ENCODE measurements at places on chromosomes 13 and 19.

- peak; percentile 96 for DNase-seq
Measured at GRCh38 chr19:23415561-23416191, 20.4 kb upstream of the ZNF91 start.

DNA sequence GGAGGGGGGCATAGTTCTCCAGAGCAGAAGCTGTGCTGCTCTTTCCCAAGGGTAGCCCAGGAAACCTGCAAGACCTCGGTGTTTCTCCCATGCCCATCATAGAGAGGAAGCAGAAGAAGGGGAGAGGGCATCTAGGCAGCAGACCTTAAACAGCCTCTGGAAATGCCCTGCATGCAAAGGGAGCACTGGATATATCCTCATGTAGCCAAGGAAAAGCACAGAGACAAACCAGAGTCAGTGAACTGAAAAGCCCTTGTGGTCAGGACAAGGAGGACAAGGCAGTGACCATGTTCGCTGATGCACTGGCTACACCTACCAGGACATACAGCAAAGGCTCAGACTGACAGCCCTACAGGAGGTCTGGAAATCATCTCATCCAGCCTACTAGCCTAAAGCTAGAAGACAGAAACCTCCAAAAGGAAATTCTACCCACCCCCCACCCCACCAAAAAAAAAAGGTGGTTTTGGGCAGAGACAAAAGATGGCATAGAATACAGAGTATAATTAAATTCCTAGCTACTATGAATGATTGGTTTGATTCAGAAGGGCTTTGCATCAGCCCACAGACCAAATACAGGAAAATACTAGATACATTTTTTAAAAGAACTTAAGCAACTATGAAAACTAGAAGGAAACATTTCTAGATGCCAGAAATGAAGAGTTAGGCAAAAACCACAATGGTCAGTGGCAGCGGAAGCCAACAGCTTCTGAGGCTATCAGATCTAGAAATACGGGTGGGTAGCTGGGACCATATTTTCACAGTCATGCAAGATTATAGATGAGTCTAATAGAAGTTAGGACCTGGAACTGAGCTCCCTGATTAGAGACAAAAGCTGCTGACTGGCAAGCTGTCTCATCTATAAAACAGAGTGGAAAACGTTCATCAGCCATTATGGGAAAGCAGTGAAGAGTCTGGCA lies 4.4 kb upstream of the TBC1D4 start:
- peak; percentile 59 for DNase-seq

- DNase-seq = peak; percentile 65
Measured at GRCh38 chr19:2487842-2488241, 11.9 kb downstream of the GADD45B start.

DNA sequence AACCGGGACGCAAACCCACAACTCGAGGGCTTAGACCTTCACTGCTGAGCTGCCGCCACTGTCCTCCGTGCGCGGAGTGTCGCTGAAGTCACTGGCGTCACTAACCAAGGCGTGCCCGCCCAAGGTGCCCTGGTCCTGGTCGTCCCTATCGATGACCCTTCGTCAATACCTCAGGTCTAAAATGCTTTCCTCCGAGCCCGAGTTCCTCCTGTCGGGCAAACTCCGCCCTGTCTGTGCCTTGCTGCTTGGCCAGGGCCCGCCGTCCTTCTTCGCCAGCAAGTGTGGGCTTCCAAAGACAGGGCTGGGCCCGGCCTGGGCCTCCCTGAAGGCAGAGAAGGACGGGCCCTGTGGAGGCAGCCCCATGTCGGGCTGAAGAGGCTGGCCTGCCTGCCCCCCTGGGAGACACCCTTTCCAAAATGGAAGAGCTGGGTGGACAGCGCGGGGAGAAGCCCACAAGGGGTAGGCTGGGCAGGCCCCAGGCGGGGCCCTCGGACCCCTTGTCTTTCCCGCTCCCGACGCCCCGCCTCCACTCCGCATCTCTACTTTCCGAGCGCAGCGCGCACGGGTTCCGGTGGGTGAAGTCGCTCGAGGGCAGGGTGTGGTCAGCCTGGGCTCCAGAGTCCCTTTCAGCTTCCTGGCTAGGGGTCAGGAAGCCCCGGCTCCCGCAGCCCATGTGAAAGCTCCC lies 13.4 kb downstream of the RB1 start:
- no peak for DNase-seq

DNA sequence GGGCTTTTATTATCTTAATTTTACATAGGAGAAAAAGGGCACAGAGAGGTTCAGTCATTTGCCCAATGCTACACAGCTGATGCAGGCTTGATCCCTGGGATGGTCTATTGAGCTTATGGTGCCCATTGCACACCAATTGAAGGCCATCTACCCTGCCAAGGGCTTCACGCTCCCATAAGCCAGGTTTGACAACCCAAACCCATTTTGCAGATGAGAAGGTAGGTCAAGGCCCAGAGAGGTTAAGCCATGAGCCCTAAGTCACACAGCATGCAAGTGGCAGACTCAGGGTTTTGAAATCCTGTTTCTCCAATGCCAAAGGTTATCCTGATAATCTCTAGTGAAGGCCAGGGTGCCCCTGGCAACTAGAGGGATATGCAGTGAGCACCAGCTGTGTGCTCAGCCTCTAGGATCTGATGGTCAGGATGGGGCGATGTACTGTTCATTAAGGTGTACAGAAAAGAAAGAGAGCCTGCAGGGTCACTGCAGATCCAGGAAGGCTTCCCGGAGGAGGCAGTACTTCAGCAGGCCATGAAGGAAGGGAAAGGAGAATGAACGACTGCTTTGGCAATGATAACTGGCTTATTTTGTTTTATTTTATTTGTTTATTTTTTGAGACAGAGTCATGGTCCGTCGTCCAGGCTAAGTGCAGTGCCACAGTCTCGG lies 8.1 kb downstream of the CREB3L3 start:
- no peak for DNase-seq

DNA sequence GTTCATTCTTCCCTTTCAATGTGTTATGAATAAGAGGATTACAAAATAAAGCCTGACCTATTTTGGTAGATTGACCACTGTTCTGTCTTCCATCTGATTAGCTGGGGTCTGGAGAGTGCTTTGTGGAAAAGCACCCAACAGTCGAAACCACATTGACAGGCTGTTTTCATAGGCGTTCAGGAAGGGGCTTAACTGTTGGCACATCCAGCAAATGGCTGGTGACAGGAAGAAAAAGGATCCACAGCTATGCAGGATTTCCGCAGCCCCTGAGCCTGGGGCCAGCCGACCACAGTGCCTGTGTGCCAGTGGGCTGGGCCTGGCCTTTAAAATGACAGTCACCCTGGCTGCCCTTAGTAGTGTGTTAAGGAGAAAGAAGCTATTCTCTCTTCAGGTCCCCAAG lies 113.3 kb downstream of the SIPA1L3 start:
- DNase-seq = no peak

DNA sequence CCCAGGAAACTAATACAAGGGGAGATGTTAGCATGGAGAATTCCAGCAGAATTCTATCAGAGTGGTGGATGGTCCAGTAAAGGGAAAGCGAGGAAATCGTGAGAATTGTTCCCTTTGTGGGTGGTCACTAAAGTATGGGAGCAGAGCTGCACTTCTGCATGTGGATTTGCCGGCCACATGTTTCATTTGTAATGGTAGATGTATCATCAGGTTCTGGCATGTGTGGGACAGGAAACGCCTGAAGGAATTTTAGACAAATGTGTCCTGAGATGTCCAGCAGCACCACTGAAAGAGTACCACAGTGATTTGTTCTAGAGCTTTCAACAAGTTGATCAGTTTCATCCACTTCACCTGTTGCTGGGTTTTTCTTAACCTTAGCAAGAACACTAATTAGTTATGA lies 308.4 kb downstream of the SHISA2 start:
- no peak for DNase-seq

DNA sequence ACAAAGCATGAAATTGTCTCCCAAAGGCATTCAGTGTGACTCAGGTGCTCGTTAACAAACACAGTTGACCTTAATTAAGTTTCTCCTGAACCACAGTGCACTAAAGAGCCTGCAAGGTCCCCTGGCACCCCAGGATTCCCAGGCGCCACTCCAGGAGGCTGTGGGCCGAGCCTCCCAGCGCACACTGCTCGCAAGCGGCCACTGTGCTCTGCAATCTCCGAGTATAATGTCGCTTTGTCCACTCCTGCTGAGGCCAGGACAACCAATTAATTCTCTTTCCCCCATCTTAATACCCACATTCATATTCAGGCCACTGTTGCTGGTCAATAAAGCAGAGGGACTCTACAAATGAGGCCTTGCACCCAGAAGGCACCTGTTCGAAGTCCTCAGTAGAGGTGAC lies 8.8 kb downstream of the RAB20 start:
- no peak for DNase-seq

- DNase-seq = peak; percentile 90
Measured at GRCh38 chr19:54481326-54481930, 8.3 kb upstream of the CDC42EP5 start.

DNA sequence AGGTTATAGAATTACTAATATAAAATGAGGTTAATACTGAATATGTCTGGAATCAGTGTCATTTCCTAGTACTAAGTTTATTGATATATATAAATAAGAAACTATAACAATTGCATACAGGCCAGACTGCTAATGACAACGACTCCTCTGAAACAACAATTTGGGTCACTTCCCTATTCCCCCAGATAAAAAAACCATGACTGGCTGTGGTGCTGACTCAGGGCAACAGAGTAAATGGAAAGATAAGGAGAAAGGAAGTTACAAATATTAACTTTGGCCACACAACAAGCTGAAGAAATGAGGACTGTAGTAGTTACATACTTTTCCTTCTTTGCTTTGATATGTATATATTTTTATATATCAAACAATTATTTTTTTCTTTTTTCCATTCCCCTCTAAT lies 263.7 kb upstream of the PCDH9 start:
- no peak for DNase-seq

- peak; percentile 22 for DNase-seq
Measured at GRCh38 chr19:46383171-46383815, 30.1 kb downstream of the CCDC8 start.

DNA sequence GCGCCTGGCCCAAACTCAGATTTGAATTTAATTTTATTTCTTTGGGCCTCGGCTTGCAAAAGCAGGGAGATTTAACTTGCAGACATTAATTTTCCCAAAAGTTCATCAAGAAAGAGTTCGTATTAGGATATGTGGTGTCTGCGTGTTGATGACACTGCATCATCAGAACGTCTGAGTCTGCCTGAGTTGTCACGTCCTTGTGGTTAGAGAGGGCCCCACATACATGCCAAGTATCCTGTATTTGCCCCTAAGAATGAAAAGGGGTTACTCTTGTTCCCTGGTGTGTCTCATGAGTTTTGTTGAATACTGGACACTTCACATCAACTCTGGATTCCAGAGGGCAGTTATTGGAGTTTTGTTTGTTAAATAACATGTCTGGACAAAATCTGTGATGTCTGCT lies 5.6 kb upstream of the TEX29 start:
- DNase-seq = no peak

- peak; percentile 47 for DNase-seq
Measured at GRCh38 chr13:40993987-40994386, 25.1 kb downstream of the ELF1 start.

All from endodermal cell (in vitro differentiated cells).